ENCODE measurements at places on chromosomes 6 and 20. TPM values are rescaled to one million over a fixed set of nuclear protein-coding genes. Genes with fewer than 3 reads are reported as not detected.

The LY6G6C gene
- total RNA-seq = not detected

The BPIFB1 gene
- not detected for total RNA-seq

DNA sequence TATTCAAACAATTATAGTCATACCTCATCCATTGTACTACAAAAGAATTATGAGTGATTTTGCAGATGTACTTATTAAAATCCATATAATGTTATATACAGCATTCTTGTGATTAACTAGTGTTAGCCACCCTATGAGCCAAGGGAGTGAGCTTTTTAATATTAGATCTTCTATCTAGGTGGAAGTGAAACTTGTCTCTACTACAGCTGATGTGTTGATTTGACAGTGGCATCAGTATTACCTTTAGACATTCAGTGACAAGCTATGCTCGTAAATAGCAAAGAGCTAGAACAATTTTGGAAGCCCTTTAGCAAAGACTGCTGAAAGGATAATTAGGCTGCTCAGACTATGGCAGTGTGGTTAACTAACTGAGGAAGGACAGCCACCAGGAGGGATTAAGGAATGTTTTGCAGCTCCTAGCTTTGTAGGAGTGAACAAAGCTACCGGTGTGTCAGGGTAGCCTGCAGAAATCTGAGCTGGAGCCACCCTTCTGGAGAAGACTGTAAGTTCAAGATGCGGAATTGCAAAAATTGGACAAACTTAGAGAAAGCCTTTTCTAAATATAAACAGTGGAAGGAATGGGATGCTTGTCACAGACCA lies 73.7 kb downstream of the AFG1L start:
- no peak for DNase-seq

DNA sequence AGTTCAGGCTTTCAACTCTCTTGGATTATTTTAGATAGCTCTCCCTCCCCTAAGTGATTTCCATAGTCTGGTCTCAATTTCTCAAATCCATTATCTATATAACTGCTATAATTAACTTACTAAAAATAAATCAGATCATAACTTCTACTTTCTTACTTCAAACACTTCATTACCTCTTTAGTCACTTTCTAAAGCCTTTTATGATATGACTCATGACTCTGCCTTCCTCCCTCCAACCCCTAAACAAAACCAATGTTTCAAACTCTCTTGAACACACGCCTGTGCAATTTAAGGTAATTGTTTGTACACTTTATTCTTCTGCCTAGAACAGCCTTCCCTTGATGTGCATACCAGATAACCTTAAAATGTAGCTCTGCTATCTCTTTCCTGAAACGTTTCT lies 100.5 kb downstream of the LMBRD1 start:
- no peak for DNase-seq
